HS-5 (cell line): ENCODE measurements at places on chromosomes 4 and X.

DNA sequence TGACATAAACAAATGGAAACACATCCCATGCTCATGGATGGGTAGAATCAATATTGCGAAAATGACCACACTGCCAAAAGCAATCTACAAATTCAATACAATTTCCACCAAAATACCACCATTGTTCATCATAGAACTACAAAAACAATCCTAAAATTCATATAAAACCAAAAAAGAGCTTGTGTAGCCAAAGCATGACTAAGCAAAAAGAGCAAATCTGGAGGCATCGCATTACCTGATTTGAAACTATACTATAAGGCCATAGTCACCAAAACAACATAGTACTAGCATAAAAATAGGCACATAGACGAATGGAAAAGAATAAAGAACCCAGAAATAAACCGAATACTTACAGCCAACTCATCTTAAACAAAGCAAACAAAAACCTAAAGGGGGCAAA, 342.8 kb upstream of the AGA start:
- DNase-seq, result no peak

DNA sequence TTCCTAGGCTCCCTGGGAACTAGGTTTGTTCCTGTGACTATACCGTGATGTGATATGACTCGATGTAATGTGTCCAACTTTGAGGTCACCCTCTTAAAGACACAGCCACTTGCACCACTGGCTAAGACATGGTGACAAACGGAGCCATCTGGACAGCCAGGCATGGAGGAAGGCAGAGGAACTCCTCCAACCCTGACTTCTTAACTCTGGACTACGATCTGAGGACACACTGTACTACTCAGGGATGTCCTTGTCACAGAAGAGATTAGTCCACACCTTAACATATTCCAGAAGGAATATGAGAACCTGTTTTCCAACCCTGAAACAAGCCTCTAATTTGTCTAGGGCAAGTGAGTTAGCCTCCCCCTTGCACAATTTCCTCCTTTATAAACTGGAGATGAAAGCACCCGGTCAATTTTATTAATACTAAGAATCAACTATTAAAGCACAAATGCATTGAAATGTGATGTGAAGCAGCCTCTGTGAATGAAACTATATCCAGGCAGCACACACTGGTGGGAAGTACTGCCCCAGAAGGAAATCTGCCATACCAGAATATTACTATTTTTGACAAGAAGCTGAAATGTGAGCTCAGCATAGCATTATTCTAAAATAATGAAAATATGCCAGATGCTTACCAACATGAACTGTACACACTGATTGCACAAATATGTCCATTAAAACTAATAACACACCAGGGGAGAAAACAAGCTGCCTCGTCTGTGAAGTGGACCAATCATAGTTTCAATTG, 47.3 kb downstream of the TSPAN5 start:
- DNase-seq, result no peak

GRCh38 chr4:1047106-1047975, 35.9 kb downstream of the FGFRL1 start:
- no peak for DNase-seq

- DNase-seq, result no peak
Observed at GRCh38 chr4:32196950-32197688, 1477.0 kb downstream of the PCDH7 start.

DNA sequence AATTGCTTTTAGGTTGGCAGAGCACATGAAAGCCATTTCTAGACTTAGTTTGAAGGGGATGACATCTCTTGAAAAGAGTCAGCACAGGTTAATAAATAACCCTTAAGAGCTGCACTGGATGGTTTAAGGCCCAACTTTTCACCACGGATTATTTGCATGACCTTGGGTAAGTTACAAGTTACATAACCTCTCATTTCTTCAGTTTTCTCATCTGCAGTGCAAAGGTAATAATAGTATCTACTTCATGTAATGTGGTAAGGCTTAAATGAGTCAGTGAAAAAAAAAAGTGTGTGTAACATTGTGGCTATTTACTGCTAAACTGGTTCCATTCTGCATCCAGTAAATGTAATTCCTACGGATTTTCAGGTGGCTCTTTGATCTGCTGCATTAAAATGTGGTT, 715.8 kb downstream of the CCSER1 start:
- DNase-seq, result no peak

GRCh38 chr4:62940229-62940628, 1469.0 kb downstream of the TECRL start:
- DNase-seq, result no peak

- no peak for DNase-seq
Observed at GRCh38 chr4:15965325-15965724, 2.4 kb upstream of the FGFBP2 start.

DNA sequence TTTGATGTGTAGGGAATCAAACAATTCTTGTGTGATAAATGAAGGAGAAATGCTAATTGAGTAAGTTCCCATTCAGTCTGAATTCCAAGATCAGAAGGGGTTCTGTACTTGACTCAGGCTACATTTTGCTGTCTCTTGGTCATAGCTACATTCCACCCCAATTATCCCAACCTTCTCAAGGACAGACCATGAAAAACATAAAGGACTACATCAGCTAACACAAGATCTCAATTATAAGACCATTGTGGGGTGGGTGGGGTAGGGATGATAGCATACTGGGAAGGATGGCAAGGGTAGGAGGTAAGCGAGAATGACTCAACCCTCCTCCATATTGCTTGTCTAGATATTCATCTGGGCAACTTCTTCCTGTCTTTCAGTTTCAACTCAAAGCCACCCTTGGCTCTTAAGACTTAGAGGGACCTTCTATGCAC, 87.4 kb upstream of the ETNPPL start:
- DNase-seq, result peak; percentile 48

DNA sequence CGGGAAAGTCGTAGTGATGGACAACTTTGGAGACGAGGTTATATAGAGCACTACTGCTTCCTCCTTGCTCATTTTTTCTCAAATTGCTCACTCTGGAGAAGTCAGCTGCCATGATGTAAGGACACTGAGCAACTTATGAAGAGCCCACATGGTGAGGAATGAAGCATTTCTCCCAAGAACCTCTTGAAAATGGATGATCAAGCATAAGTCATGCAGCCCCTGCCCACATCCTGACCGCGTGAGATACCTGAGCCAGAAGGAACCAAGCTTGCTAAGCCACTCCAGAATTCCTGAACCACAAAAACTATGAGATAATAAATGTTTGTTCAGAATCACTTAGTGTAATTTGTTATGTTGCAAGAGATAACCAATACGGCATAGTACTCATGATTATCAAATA, 42.8 kb downstream of the PDE5A start:
- peak; percentile 24 for DNase-seq
